Esophagus squamous epithelium (tissue), 5 donors: ENCODE measurements at places on chromosomes 3 and 15.

GRCh38 chr3:170697131-170697530, 111.3 kb upstream of the SLC7A14 start:
- DNase-seq, result no peak

DNA sequence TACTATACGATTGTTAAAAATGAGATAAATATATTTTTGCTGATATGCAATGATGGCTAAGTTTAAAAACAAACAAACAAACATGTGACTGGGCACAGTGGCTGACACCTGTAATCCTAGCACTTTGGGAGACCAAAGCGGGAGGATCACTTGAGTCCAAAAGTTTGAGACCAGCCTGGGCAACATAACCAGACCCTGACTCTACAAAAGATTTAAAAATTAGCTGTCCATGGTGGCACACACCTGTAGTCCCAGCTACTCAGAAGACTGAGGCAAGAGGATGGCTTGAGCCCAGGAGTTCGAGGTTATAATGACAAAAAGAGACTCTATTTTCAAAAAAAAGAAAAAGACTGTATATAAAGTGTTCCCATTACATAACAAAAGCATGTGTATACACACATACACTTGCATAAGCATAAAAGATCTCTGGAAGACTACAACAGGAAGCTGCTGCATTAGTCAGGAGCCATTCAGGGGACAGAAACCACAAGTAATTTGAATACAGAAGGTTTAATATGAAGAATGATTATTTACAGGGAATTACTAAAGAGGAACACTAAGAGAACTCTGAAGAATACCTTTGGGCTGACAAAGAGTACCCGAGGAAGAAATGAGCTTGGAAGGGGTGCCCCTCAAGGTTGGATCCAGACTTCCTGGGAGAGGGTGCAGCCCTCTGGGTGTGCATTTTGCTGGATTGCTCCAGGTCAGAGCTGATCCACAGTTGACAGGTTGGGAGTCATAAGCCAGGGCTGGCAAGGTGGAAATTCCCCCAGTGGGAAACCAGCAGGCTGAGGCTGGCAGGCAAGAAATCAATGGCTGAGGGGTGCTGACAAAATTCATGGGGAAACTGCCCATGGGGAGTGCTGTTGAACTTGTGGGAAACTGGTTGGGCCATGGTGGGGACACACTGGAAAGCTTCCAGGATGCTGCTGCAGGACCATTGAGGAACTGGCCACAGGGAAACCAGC, 9.3 kb upstream of the TM4SF18 start:
- no peak for DNase-seq

GRCh38 chr15:80607287-80607980, 87.7 kb upstream of the ABHD17C start:
- no peak for DNase-seq

- DNase-seq, result no peak
Observed at GRCh38 chr3:37435572-37435971, 261.2 kb upstream of the LRRFIP2 start.

GRCh38 chr15:38849046-38849445, 284.4 kb upstream of the RASGRP1 start:
- DNase-seq, result no peak

DNA sequence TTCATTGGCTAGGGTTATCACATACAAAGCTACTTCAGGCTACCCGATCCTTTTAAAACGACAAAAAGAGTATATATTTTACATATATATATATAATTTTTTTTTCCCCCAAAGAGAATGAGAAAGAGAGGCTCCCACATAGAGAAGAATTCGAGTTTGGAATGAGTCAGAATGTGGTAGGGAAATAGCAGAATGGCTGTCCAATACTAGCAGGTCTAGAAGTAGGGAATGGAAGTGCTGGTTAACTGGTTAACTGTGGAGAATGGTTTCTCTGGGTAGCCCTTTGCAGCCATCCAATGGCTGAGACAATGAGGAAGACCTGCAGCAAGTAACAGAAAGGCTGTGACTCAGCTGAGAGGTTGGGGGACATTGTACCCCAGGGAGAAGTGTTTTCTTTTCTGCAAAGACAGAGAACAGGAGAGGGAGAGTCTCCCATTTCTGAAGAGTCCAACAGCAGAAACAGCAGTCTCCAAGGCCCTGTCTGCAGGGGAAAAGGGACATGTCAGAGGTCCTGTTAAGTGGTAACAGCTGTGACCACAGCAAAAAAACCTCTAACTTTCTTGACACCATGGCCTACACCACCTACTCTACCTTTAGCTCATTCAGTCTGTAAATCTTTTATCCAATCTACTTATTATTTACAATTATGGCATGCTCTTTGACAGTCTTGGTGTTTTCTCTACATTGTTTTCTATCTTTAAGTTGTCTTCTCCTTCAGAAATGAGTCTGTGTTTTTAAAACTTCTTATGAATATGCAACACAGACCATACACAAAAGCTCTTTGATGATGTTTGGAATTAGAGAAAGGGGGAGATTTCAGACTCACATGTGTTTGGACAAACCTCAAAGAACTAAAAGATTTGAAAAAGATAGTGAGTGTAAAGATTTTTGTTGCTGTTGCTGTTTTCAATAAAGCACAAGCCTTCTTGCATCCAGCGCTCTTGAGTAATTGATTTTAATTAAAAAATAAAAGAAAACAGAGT, 116.1 kb upstream of the SLC7A14 start:
- no peak for DNase-seq

DNA sequence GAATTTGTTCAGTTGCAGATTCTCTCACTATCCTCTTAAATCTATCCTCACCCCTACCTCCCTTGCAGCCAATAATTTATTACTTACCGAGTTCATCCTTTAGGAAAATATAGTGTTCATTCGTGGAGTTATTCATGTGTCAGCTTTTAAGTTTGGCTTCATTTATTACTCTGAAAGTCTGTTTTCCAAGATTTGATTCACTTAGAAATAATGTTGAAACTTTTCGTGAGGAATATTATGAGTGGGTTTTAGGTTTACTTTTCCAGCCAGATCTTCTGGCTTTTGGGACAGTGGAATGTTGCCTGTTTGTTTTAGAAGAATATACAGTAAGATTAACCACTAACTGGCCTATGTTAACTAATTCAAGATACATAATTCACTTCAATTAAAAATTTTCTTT, 161.0 kb upstream of the CGNL1 start:
- no peak for DNase-seq

DNA sequence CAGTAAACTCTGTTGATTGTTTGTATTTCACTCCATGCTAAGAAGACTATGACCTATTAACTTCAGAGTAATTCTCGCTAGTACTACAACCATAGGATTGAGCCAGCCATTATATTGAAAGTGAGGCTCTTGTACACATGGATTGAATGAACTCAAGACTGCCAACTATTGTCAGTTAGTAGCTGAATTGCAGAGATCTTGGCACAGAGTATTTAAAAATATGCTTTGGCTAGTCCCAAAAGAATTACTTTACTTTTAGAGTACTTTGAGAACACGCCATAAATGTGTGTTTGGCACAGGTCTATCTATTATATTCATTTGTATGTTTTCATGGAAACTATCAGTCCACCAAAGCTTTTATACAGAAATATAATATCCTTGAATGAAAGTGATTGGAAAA, 226.7 kb upstream of the DCBLD2 start:
- DNase-seq, result no peak

DNA sequence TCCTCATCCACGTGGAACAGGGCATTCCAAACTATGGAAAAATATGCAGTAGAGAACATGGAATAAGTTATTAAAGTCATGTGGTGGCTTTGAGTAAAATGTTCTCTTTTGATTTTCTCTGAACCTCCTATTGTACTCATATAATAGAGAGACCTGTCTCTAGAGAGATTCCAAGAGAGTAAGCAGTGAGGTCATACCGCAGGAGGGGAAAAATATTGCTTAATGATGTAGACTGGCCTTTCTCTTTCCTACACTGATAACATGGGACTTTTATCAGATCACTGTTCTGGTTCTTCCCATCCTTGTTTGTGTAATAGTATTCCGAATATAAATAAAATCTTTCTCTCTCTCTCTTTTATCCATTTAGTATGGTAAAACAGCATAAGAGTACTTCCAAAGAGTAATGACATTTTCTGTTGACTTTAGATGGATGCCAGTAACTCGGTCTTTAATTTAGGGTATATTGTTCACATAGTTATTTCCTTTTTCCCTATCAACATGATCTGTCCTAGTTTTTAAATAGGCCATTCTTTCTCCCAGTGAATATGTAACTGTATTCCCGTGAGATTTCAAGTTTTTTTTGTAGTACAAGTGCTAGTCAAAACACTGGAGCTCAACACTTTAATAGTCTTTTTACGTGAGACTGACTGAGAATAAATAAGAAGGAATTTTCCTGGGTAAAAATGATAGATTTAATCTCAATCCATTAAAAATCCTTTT, 814.0 kb upstream of the LMCD1 start:
- no peak for DNase-seq

DNA sequence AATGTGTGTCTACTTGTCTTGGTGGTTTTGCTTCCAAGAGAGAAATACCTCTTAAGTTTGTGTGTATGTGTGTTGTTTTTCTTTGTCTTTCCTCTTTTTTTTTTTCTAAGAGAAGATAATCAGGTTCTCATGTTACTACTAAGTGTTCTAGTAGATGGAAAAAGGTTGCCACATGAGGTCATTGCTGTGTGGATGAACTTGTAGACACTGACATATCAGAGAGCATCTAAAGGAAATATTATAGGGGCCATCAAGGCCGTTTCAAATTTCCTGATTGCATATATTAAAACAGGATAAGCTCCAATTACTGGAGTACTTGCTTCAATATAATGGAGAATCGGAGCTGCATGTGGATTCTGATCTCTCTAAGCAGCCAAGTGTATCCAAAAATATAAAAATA, 747.5 kb downstream of the NR2F2 start:
- no peak for DNase-seq

DNA sequence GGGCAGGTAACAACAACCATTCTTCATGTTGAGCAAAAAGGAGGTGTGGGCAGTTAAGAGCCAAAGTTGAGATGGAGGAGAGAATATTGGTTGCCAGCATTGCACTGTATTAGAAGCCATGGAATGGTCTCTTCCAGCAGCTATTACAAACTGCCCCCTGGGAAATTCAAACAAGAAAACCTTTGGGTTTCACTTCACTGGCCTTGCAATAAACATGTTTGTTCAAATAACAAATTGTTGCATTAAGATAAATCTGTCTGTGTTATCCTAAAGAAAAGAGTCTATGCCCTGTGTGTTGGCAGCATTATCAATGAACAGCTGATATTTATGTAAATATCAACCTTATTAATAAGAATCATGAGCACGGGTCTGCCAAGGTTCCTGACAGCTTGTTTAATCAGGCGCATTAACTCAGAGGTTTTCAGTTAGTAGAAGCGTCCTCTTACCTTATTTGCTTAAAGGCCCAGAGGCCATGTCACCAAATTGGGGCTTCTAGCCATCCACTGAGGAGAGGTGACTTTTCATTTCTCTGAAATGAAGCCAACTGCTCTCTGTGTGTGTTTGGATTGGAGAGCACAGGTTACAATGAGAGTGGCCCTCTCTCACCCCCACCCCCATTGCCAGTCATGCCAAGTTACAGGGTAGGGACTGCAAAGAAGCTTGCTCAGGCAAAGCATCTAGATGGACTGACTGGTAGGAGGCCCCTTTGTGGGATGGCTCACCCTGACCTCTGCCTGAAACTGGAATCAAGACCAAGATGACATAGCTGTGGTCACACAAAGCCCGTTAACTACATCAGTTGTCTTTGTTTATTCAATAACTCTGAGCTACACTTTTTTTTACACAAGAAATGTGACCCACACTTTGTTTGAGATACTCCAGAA, 10.5 kb downstream of the FILIP1L start:
- no peak for DNase-seq

DNA sequence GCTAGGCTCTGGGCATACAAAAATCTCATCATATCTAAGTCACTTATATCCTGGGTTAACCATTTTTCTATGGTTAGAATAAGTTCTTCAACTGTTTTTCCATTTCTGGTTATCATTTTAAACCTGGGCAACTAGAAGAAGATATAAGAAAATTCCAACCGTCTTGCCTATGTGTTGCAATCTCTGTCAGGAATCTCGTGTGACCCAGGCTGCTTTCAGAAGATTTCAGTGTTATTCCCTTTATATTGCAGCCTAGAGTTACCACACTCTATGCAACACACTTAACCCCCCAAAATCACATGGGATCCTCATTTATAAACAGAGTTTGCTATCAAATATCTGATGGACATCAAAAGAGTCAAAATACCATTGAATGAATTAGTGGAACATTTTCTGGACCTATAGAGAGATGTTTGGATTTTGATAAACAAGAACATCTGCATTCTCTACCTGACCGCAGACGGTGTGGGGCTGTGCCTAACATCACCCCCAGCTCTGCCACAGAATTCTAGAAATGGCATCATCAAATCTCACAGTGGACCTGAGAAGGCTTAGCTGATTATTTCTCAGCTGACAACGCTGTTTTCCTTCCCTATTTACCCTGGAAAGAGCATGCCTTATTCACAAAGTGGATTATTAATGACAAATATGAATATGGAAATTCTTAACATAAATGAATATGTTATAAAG, 515.7 kb downstream of the NTRK3 start:
- DNase-seq, result no peak

DNA sequence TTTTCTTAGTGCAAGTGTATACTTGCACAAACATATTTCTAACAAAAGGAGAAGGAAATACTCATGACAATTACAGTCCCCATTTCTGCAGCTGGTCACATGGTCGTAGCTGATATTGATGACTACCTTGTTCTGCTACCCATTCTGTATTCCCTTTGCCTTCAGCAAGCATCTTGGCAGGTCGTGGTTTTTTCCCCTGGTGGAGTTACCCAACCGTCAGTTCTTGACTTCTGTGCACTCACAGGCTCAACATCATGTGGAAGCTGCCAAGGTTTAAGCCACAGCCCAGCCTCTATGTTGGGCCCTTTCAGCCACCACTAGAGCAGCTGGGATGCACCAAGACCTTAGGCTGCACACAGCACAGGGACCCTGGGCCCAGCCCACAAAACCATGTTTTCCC, 56.1 kb downstream of the VGLL3 start:
- DNase-seq, result no peak

GRCh38 chr3:170419557-170420087, 954 bp downstream of the CLDN11 start:
- no peak for DNase-seq
